ENCODE measurements at places on chromosomes 5 and 9.
A peak's percentile ranks its signal among the peaks of the same experiment; 100 is the strongest.

DNA sequence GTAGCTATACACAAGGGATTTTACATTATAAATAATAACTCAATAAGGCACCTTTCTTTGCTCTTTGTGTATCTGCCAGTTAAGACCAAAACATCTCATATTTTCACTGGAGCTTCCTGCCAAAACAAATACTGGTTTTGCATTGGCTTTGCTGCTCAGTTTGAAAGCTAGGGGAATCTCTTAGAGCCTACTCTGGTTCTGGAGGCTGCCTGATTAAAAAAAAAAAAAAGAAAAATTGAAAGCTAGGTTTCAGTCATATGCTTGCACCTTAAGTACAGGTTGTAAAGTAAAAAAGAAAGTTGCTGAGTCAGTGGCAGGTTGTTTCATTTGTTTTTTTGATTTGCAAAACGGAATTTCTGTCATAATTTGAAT, 2.3 kb downstream of the DENND4C start:
- no peak for DNase-seq

GRCh38 chr9:13432904-13433303, 153.4 kb upstream of the MPDZ start:
- DNase-seq, result no peak

- peak; percentile 8 for DNase-seq
These were observed 3.4 kb downstream of the CLINT1 start for GRCh38 chr5:157855404-157855994.

GRCh38 chr9:68919661-68920060, 94.3 kb downstream of the PRKACG start:
- no peak for DNase-seq

DNA sequence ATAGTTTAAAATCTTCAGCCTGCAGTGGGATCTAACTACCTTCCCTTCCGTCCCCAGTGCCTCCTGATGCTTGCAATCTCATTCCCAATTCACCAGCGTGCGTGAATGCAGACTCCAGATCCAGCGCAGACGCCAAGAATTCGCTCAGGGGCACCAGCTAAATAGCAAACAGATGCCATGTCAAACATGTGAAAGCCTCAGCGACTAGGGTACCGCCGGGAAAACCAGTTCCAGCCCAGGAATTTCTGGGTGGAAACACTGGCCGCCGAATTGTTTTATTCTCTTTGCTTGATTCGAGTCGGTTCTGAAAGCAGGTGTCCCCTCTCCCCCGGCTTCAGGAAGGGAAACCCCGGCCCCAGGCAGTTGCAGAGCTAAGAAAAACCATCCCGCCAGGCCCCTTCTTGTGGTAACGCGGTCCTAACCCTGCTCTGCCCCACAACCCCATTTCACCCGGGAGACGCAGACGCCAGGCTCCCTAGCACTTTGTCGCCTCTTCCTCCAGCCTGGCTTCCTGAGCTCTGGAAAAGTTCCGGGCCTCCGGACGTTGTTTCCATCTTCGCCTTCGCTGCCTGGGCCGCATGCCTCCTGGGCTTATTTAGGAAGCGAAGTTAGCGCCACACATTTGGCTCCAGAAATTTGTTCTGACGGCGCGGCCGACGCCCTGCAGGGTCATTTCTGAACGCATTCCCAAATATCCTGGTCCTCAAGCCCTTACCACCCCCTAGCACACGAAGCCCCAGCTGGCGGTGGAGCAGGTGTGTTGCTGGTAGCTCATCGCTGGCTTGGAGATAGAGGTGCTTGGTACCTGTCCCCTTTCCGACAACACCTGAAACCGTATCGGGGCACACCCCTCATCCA, 665 bp upstream of the LVRN start:
- no peak for DNase-seq

DNA sequence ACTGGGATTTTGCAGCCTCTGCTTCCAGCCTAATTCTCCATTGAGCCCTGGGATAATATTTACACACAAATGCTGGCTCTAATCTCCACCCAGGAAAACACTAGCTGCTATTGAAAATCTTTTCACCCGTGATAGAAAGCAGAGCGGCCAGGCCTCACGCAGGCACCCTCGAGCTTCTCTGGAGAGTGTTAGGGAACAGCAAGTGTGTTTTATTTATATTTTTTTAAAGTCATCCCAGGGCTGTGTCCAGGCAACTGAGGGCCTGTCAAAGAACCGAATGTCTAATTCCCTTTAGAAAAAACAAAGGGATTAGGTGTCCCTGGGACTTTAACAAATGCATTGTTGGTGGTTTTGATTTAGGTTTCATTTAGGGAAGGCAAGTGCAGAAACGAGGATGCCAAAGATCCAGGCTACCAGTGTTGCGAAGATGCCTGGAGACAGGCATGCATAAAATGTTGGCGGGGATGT, 51.2 kb upstream of the SPRY4 start:
- no peak for DNase-seq

GRCh38 chr9:90965226-90966030, 163.8 kb downstream of the SYK start:
- DNase-seq, result no peak

- no peak for DNase-seq
These were observed 66.1 kb upstream of the SPTLC1 start for GRCh38 chr9:92181296-92181695.

GRCh38 chr5:141596867-141597266, 21.9 kb downstream of the DIAPH1 start:
- DNase-seq, result no peak

DNA sequence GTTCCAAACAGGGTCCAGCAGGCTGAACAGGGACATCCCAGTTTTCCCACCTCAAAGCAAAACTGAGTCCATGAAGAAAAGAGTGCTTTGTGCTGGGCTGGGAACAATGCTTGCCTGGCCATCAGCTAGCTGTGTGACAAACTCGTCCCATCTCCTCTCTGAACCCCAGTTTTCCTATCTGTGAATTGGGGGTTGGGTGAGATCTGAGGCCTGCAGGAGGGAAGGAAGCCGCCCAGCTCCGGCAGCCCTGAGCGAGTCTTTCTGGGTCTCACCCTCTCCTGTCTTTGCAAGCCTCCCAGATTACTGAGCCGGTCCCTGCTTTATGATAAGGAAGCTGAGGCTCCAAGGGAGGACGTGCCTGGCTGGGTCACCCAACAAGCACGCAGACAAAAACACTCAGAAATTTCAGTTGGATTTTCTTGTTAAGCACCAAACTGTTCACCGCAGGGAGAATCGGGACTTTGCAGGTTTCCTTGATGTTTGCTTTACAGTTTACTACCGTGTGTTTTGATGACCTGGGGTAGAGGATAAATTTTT, 82.6 kb upstream of the LMX1B start:
- no peak for DNase-seq

GRCh38 chr5:116090302-116090701, 5.5 kb downstream of the COMMD10 start:
- no peak for DNase-seq

All from stimulated activated CD4-positive, alpha-beta T cell treated with anti-CD3 and anti-CD28 coated beads, Interleukin-1b, Interleukin-23, amount 100 ng/mL, for 48 hours (primary cell).